AG08396 (cell line): ENCODE measurements at places on chromosomes 4 and X.

GRCh38 chr4:165610679-165611437 lies 232.1 kb downstream of the CPE start:
- no peak for DNase-seq

DNA sequence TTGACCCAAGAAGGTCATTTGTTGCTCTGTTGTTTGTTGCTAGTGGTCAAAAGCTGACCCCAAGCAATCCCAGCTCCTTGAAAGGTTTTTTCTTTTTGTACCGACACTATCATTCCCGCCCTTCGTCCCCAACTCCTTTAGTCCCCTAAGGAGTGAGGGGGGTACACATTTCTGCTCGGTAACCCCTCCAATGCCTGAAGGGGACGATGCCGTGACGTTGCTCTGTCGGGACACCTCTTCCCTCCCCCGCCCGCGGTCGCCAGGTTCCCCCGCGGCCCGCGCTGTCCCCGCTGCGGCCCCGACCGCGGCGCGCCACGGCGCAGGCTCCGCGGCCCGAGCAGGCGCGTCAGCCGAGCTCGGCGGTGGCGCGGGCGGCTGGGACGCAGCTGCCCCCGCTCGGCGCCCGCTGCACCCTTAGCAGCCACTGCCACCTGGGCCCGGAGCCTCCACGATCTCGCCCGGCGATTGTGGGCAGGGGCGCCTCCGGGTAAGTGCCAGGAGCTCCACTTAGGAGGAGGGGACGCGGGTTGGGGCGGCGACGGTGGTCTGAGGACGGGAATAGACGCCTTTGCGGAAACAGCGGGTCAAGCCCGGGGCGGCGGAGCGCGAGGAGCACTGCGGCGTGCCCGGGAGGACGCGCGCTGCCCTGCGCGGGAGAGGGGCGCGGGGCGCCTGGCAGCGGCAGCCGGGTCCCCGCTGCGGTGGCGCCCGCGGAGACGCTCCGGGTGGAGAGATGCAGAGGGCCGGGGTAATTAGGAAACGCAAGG lies at the start of gene GLRB:
Gene GLRB, plus strand, starts transcription at position 340 of the 767 bp plus-strand sequence. CDS start 1,875 bp downstream, outside the sequence.
- peak; percentile 83 for DNase-seq

DNA sequence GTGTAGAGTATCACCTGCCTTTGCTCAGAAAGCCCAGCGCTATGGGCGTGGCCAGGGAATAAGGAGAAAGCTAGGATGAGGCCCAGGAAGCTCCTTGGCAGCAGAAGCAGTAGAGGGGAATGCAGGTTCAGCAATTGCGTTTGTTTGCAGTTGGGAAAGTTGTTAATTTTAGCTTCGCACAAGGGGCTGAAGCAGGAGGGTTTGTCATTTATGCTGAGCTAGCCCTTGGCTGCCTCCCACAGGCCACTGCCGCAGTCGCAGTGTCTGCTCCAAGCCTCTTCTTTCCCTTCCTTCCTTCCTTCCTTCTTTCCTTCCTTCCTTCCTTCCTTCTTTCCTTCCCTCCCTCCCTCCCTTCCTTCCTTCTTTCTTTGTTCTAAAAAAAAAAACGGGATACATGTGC lies 21.5 kb downstream of the FRMPD3 start:
- no peak for DNase-seq

DNA sequence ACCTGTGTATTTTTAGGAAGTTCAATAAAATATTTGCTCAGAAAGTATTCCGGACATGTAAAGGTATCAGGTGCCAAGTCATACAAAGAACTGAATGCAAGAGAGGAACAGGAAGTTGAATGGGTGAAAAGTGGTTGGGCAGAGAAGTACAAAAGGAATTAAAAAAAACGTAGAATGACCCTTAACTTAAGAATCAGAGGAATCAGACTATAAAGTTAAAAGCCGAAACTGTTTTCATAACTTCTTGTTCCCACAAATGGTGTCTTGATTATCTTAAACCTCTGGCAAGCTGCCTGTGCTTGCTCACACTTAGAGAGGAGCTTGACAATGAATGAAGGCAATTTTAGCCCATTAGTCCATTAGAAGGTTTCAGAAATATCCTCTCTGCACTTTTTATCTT lies 81.6 kb upstream of the HHIP start:
- no peak for DNase-seq

DNA sequence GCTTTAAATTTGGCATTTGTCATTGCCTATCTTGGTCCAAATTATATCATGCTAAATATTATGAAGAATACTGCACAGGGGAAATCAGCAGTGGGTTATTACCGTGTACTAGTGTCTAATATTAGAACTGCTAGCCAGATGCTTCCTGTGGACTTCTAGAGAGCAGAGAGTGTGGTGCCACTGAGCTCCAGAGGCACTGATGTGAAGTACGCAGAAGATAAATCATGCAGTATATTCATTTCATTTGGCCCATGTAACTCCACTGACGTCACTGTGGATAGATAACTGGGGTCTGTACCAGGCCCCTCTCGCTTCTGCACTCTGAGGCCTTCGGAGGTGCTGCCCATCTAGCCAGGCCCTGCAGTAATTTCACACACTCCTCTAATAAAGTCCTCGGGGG lies 80.0 kb downstream of the ALPK1 start:
- no peak for DNase-seq

- no peak for DNase-seq
These were observed 219.8 kb downstream of the SHROOM3 start for GRCh38 chr4:76654791-76655190.

DNA sequence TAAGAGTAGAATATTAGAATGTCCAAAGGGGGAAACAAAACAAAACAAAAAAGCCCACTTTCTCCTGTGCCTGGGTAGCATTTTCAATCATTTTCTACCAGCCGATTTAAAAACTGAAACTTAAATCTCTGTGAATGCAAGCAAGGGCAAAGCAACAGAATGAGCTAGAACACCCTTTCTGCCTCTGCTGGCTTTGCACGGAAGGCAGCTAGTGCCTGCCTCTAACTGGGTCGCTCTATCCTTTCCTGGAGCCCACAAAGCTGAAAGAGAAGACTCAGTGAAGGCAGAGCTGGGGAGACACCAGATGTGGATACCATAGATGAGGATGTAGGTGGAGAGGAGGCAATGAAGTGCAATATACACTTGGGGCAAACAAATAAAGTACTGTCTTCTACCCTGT lies 248.9 kb upstream of the TTC29 start:
- DNase-seq = no peak

- DNase-seq = no peak
These were observed 74.6 kb downstream of the RAPGEF2 start for GRCh38 chr4:159177265-159178150.

GRCh38 chr4:170750519-170750918 lies 660.8 kb upstream of the AADAT start:
- no peak for DNase-seq

DNA sequence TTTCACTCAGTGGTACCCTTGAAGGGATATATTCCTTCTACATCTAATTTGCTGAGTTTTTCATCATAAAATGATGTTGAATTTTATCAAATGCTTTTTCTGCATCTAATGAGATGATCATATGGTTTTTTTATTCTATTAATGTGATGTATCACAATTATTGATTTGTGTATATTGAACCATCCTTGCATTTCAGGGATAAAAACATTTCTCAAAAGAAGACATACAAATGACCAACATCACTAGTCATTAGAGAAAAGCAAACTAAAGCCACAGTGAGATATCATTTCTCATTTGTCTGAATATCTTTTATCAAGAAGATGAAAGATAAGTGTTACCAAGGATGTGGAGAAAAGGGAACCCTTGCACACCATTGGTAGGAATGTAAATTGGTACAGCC lies 65.7 kb upstream of the MXD4 start:
- DNase-seq = no peak

DNA sequence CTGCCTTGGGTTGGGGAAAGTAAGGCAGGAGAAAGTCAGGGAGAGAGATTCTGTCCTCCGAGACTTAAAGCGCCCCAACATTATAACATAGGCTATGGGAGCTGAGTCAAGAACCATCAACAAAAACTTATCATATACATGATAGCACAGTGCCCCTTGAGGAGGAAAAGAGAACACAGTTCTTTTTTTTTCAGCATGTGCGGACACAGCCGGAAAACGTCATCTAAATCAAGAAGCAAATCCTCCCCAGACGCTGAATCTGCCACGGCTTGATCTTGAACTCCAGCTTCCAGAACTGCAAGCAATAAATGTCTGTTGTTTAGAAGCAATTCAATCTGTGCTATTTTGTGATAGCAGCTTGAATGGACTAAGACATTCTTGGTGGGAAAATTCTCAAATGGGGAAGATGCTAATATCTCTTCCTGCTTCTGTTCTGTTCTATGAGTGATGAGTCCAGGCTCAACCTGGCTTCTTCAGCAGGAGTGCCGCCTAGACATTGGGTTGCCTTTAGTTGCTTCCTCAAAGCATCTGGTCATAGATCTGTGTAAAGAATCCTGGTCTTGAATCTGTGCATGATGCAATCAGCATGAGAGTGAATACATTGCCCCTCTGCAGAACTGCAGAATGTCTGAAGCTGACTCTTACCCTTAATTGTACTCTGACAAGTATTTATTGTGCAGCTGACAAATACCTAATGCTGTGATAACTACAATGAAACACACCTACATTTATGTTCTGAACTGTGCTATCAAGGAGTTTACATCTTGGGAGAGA lies 549.8 kb upstream of the PRKX start:
- no peak for DNase-seq

GRCh38 chrX:148466292-148466691 lies 34.1 kb upstream of the AFF2 start:
- no peak for DNase-seq

- DNase-seq = no peak
These were observed 108.6 kb upstream of the TRIM2 start for GRCh38 chr4:153095448-153096204.

DNA sequence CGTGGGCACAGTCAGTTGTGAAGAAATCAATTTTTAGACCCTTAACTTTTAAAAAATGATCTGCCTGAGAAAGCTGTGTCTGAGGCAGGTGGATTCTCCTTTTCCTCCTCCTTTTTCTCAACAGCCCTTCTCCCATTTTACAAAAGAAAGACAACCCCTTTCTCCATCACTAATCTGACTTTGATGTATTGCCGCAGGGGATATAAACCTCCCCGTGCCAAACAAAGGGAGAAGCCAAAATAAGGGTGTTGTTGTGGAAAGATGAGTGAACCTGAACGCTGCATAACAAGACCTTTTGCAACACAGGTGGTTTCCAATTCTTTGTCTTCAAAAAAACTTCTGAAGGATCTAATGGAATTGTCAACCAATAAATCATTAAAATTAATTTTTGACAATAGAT lies 8.4 kb upstream of the FHL1 start:
- no peak for DNase-seq

DNA sequence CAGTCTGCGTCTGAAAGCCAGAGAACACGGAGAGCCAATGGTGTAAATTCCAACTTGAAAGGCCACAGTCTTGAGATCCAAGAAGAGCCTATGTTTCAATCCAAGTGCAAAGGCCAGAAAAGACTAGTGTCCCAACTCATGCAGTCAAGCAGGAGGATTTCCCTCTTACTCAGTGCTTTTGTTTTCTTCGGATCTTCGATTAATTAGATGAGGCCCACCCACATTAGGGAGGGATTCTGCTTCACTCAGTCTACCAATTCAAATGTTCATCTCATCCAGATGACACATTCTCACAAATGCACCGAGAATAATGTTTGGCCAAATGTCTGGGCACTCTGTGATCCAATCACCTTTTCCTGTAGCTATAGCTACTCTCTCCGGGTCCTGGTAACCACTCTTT lies 91.5 kb upstream of the S100G start:
- no peak for DNase-seq

DNA sequence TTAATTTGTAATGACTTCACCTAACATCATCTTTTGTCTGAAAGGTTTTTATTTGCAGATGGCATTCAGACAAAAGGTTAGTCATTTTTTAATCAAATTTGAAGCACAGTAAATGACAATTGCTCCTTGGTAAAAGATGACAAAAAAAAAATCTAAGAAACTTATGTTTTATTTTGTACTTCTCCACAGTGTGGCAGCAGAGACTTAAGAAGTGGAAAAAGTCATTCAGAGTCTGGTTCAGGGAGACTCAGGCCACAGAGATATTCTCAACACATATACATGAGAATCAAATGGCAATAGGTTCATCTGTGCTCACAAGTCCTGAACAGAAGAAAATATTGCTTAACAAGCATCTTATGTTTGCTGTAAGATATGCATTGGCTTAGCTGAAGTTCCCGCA lies 436.2 kb downstream of the KCNIP4 start:
- DNase-seq = peak; percentile 9

DNA sequence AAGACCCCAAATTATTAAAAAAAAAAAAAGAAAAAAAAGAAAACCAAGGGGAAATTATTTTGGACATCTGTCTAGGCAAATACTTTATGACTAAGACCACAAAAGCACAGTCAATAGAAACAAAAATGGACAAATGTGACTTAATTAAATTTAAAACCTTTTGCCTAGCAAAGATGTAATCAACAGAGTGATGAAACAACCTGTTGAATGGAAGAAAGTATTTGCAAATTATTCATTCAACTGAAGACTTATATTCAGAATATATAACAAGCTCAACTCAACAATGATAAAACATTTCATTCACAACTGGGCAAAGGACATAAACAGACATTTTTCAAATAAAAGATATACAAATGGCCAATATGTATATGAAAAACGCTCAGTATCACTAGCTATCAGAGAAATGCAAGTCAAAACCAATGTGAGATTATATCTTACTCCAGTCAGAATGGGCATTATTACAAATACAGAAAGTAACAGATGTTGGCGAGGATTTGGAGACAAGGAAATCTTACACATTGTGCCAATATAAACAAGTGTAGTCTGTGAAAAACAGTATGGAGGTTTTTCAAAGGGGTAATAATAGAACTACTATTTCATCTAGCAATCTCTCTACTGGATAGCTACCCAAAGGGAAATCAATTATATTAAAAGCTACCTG lies 67.1 kb downstream of the FAAH2 start:
- DNase-seq = no peak

DNA sequence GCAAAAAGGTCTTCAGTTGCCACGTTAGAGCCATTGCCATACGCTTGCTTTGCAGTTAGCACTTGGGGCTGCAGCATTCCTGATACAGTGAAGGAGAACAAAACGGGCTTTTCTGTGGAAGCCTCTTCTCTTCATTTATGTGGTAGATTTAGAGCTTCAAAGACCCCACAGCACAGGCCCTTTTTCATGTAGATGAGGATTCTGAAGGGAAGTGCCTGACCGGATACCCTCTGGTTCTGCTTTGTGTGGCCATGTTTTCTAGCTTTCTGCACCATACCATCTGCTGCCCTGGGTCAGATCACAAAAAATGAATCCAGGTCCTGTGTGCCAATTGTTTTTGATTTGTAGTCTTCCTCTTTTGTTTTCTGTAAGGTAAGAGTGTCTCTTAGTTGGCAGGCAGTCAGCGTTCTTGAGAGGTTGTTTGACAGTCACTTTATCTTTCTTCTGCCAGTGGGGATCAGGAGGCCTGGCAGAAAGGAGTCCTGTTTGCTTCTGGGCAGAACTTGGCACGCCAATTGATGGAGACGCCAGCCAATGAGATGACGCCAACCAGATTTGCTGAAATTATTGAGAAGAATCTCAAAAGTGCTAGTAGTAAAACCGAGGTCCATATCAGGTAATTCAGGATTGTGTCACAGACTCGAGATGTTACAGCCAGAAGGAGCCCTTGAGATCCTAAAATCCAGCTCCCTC lies 7.7 kb downstream of the LAP3 start:
- no peak for DNase-seq

GRCh38 chrX:56733459-56734046 lies 4.5 kb downstream of the NBDY start:
- peak; percentile 5 for DNase-seq
